ENCODE measurements at places on chromosomes 6 and 20. TPM values are rescaled to one million over a fixed set of nuclear protein-coding genes. Genes with fewer than 3 reads are reported as not detected.

GRCh38 chr20:52619101-52619500 is 353.1 kb upstream of the TSHZ2 start:
- DNase-seq: no peak

The RHAG gene
- polyA plus RNA-seq: 1.3 TPM

DNA sequence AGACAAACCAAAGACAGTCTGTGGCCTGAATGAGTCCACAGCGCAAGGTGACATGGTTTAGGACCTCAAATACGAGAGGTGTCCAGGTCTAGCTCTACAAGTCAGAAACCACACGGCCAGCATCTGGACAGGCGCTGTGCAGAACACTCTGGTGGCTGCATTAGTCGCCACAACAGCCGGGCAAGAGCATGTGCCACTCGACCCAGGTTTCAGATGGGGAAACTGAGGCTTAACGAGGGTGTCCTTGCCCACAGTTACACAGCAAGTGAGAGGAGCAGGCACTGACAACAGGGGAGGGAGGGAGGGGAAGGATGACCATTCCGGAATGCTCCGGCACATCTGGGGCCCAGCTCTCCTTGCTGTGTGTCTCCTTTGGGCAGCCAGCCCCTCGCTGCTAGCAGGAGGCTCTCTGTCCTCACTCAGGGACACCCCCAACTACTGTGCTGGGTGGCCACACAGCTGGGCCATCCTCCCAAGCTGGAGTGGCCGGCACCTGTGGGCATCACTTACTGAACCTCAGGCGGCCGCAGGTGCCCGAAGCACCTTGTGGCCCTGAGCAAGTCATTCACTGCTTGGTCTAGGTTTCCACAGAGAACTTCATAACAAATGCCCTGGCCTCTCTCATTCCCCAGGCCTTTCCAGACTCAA is 6.6 kb downstream of the DLL1 start:
- DNase-seq: no peak

GRCh38 chr20:36850759-36851158 is 25.2 kb upstream of the TLDC2 start:
- DNase-seq: no peak

The GABRR1 gene
- polyA plus RNA-seq: 0.06 TPM

GRCh38 chr6:67591910-67592309 is 1043.2 kb upstream of the ADGRB3 start:
- DNase-seq: no peak

The GJA1 gene
- polyA plus RNA-seq: 90.3 TPM

- peak; percentile 1 for DNase-seq
Observed at GRCh38 chr6:165439928-165440554, 130.6 kb upstream of the C6orf118 start.

DNA sequence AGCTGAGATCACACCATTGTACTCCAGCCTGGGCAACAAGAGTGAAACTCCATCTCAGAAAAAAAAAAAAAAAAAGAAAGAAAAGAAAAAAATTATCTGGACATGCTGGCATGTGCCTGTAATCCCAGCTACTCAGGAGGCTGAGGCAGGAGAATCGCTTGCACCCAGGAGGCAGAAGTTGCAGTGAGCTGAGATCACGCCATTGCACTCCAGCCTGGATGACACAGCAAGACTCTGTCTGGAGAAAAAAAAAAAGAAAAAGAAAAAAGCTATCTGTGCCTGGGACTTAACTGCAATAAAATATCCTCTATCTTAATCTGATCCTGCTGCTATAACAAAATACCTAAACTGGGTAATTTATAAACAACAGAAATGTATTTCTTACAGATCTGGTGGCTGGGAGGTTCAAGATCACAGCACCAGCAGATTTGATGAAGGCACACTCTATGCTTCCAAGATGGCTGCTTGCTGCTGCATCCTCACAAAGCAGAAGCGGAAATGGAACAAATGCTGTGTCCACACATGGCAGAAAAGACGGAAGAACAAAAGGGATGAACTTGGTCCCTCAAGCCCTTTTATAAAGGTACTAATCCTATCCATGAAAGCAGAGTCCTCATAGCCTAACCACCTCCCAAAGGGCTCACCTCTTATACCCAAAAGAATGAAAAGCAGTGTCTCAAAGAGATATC is 273.3 kb upstream of the JARID2 start:
- no peak for DNase-seq

The DBNDD2 gene
- 36.1 TPM for polyA plus RNA-seq

DNA sequence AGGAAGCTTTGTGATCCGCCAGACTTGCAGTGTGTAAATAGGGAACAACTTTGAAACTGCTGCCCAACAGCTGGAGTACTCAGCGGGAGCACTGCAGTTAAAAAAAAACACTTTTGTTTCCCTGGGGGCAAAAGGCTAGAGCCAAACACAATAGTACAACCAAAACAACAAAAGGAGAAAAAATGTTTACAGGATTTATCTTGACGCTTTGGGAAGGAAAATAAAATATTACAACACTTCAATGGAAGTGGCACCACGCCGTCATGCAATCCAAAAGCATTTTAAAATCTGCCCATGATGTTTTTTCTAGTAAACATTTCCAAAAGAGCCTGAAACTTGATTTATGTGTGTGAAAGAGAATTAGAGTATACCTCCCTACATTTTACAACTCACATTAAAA is 26.0 kb downstream of the PTPRK start:
- no peak for DNase-seq

GRCh38 chr6:88177961-88178464 is 11.9 kb upstream of the CNR1 start:
- DNase-seq: no peak

DNA sequence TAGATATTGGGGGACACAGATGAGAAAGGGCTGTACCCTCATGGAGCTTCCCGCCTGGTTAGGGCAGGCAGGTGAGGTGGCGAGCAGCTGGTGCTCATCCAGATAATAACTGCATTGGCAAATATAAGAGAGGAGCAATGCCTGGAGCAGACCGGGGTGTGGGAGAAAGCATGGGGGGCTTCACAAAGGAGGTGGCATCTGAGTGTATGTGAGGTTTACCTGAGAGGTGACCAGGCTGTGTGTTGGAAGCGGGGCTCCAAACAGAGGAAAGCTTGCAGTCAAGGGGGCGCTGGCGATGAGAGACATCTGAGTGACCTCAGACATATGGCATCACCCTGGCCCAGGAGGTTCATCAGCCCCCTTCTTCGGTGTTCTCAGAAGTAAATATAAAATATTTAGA is 72.1 kb upstream of the PMEPA1 start:
- DNase-seq: no peak

DNA sequence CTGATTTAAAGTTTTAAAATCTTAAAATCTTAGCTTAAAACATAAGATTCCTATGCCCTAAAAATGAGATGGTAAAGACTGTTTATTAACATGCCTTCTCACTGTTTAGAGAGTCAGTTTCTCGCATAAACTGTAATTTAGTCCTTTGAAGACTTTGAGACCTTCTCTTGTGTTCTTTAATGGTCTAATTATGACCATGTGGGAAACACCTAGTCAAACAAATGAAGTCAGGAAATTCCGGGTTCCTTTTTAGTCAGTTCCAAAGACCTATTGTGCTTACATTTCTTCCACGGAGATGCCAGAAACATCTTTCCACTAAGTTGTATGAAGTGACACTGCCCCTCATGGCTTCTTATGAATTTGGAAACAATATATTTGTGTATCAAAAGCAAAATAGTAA is 64.2 kb upstream of the KIF25 start:
- DNase-seq: peak; percentile 67

- no peak for DNase-seq
Observed at GRCh38 chr6:131629651-131630050, 1.6 kb upstream of the MED23 start.

GRCh38 chr20:10004900-10005299 is 29.9 kb upstream of the ANKEF1 start:
- DNase-seq: no peak

The PCSK2 gene
- polyA plus RNA-seq: 2.8 TPM

- DNase-seq: no peak
Observed at GRCh38 chr6:22473991-22474682, 95.2 kb upstream of the HDGFL1 start.

DNA sequence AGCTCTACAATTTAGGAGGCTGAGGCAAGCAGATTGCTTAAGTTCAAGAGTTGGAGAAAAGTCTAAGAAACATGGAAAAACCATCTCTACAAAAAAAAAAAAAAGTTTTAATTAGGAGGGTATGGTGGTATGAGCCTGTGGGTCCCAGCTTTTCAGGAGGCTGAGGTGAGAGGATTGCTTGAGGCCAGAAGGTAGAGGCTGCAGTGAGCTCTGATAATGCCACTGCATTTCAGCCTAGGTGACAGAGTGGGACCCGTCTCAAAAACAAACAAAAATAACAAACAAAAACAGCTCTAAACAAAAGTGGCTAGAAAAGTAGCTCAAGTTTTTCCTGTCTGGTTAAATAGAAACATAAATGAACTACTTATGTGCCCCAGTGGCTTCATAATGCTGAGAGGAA is 2133.6 kb upstream of the DEFB115 start:
- DNase-seq: no peak

- no peak for DNase-seq
Observed at GRCh38 chr6:107466062-107466461, 6.7 kb upstream of the PDSS2 start.

- no peak for DNase-seq
Observed at GRCh38 chr6:22035690-22036089, 261.1 kb downstream of the PRL start.

GRCh38 chr20:44247586-44248409 is 690 bp downstream of the GDAP1L1 start:
- peak; percentile 54 for DNase-seq

GRCh38 chr6:159035891-159036290 is 8.9 kb downstream of the TAGAP start:
- no peak for DNase-seq

DNA sequence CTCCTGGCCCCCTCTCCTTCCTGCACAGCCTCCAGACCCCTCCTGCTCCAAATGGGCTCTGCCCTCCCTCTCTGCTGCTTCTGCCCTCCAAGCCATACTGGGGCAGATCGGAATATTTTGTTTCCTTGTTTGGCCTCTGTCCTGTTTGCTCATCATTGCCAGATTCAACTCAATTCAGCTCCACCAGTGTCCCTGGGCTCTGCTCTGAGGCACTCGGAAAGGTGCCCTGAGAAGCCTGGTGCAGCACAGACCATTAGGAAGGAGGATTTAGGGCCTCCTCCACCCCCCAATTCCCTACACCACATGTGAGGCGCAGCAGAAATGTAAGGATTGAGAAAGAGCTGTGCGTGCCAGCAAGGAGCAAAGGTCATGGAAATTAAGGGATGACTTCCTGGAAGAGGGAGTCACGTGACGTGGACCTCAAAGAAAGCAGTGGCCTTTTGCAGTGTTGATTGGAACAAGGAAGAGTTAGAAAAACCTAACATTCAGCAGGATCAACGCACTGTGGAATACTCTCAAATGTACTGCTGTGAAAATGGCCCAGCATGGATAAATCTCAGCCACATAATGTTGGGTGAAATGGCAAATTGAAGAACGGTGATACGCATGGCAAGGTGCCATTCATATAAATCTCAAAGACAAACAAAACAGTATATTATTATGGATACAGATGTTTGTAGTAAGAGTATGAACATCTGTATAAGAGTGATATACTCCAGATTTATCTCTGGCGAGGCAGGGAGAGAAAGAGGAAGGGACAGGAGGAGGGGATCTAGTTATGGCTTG is 229.5 kb upstream of the RNF24 start:
- DNase-seq: peak; percentile 97

DNA sequence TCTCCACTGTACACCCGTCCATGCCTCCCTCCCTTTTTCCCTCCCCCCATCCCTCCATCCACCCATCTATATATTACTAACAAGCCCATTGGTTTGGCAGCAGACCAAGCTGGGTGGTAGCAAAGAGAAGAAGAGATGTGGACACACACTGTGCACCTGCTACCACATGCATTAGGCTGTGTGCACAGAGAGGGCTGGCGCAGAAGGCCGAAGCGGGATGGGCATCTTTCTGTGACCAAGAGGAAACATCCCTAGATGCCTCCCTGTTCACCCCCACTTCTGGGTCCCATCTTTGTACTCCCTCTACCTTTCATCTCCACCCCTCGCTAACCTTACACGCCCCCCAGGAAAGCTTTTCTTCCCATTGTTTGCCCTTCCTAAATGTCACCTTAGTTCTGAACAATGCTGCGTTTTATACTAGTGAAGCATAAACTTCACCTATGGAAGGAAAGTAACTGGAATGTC is 64.9 kb upstream of the AFDN start:
- no peak for DNase-seq

GRCh38 chr6:163605385-163606097 is 191.0 kb downstream of the QKI start:
- DNase-seq: no peak

DNA sequence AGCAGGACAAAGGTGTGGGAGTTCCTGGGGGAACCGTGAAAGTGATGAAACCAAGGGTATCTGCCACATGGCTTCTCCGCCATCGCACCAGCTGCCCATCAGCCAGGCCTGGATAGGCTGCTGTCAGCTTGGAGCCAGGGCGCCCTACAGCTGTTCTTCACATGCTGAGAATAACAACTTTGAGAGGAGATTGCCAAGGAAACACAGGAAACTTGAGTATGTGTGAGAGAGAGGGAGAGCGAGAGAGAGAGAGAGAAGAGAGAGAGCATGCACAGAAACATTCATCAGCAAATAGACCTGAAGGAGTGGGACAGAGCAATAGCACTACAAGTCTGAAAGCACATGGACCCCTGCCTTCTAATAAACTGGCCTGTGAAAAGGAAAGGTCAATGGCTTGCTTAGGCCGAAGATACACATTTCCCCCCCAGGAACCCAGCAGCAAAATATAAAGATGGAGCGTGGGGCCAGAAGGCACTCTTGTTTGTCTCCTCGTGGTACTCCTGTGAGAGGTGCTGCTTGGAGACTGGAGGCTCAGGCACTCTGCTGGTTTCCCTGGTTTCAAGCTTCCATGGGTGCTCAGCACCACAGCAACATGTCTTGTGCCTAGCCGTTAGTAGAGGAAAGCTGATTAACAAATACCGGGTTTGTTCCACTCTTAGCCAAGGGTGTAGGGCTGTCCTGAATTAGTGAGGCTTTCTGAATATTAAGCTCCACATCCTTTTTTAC is 53.0 kb downstream of the SNAP25 start:
- no peak for DNase-seq

- DNase-seq: no peak
Observed at GRCh38 chr20:3777381-3777715, 3.9 kb downstream of the SPEF1 start.
